ENCODE measurements at places on chromosomes 7 and 10.
A peak's percentile ranks its signal among the peaks of the same experiment; 100 is the strongest.

DNA sequence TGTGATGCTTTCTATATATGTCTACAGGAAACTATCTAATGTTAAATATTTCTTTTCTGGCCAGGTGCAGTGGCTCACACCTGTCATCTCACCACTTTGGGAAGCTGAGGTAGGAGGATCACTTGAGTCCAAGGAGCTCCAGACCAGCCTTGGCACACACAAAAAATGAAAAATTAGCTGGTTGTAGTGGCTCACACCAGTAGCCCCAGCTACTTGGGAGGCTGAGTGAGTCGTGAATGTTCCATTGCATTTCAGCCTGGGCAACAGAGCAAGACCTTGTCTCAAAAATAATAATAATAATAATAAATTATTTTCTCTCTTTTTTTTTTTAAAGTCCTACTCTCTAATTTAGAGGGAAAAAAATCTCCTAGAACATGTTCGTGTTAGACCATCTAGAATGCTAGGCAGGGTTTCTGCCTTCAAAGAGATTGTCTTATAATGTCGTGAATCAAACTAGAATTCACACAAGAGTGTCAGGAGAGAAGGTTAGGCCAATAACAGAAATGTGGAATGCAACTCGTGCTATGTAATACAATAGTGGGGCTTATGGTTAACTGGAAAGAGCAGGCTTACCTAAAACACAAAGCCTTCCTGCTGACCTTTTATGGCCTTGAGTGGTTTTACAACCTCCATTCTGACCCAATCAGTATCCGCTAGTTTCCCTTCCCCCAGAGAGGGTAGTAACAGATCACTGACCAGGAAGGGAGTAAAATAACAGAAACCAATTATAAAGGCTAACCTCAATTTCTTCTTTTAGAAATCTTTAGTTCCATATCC is 46.3 kb downstream of the MYOF start:
- DNase-seq: no peak

DNA sequence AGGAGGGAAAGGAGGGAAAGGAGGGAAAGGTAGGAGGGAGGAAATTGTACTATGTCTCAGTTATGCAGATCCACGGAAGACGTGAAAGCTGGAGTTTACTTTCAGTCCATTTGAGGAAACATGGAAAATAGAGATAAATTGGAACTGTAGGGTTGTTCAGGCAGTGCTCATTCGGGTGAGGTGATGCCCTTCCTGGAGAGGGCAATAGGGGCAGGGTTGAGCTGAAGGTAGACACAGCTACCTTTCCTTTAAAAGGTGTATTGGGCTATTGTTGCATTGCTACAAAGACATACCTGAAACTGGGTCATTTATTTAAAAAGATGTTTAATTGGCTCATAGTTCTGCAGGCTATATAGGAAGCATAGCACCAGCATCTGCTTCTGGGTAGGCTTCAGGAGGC is 116.9 kb upstream of the PLXDC2 start:
- DNase-seq: no peak

DNA sequence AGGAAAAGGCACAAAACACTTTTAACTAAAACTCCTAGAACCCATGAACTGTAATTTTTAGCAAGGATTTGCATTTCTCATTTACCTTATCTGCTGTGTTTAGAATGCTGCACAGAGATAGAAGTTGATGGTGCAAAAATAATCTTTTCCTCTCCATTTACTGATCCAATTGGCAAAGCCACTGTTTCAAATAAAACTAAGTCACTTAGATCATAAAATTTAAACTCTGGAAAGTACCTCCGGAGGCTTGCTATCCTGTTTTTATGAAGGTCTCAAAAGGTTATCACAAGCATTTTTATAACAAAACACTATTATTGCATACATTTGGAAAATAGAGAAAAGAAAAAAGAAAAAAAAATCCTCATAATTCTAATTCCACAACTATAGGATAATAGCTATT is 7.6 kb downstream of the CPA2 start:
- DNase-seq: no peak

GRCh38 chr7:43799605-43800004 is 41.1 kb downstream of the BLVRA start:
- DNase-seq: no peak

DNA sequence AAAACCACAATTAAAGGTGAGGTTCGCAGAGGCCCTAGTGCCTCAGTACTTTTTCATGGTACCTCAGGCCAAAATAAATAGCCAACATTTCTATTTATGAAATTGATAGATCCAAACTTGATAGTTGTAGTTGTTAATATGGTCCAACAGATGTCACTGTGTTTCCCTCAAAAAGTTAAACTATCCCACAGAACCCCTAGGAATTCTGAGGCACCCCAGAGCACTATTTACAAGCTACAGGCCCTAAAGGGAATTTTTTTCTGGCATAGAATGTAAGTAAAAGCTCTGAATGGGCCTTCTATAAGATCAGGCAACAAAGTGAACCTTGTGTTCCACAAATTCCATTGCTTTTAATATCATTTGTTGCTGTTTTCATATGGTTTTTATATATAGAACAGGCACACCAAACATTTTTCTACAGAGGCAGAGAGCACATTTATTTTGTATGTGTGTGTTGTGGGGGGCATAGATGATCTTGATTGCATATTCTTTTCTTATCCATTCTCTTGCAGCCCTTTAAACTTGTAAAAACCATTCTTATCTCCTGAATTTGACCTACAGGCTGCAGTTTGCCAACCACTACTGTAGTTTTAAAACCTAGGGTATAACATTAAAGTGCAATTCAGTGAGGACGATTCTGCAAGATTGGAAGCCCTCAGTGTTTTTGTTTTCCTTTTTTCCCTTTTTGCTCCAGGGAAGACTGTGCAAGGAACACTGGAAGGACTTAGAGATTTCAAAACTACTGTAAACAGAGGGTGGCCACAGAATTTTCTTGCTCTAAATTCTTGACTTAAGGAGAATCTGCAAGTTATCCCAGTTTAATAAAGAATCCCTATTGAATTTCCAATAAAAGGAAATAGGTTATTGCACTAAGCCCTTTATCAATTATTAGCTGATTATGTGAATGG is 3.5 kb upstream of the ARL4A start:
- DNase-seq: no peak

DNA sequence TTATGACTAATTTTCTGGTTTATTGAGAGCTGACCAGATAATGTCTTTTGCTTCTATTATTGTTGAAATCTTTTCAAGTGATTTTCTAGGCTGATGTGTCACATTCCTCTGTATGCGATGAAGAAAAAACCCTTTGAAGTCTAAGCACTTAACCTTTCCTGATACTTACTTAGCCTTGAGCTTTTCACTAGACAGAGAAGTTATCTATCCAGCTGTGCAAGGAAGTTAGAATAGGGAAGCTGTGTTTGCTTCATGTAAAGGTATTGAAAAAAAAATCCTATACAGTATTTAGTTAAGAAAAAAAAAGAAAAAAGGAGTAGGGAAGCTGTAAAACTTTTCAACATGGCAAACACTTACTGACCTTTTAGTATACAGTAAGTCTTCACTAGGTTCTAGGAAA is 117.6 kb upstream of the DNAJB12 start:
- no peak for DNase-seq

DNA sequence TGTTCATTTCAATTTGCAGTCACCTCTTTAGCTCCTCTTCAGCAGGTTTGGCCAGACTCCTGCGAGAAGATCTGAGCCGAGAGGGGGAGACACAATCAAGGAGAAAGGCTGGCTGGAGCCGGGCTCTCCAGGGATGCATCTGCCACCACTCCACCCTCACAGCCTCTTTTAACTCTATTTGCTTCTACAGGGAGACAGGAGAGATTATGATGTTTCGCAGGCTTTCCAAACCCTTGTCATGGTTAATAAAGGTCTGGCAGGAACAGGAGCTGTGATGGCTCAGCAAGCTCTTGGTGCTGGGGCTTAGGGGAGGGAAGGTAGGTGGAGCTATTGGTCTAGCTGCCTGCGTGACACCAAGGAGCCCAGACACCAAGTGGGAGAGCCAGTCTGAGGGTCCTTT is 448.1 kb upstream of the PODXL start:
- no peak for DNase-seq

DNA sequence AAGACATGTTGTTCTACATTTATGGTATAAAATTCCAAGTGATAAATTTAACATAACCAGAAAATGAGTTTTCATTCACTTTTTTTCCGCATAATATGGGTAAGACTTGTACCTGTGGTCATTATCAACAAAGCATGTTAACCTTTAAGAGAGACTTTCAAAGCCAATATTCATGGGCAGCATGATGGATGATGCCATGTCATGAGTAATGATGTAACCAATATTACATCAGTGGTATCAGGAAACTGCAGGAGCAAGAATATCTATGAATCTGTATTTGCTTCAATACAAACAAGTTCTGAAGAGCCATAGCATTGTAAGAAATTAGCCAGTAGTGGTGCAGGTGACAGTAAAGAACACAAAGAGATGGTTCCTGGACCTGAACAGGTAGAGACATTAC is 126.9 kb downstream of the C1GALT1 start:
- DNase-seq: no peak

DNA sequence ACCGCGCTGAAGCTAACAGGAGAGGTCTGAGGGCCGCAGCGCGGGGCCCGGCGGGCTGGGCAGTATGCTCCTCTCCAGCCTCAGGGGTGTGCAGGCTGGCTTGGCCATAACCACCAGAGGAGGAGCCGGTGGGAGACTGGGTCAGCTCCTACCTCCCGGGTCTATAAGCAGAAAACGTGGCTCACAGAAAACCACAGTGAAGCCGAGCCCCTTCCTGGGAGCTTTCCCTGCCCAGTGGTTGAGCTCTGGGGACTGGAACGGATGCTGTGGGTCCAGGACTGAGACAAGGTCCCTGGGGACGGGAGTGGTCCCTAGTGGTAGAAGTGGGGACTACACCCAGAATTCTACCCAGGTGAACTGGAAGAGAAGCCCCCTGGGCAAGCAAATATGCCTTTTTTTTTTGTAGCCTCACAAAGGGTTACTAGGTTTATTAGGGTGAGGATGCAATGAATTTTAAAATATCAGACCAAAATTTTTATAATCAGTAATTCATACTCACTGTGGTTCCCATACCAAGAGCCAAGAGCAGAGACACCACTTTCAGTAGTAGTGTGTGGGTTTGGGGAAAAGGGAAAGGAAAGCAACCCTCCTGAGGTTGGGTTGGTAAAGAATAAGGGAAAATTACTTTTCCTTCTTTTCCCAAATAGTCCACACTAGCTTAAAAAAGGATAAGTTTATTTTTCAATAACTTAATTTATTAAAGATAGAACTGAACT is 67.9 kb upstream of the PRKCQ start:
- peak; percentile 91 for DNase-seq

- DNase-seq: no peak
These were observed 38.0 kb upstream of the LEP start for GRCh38 chr7:128203047-128203491.

Measured in activated CD4-positive, alpha-beta T cell treated with anti-CD3 and anti-CD28 coated beads, Interleukin-2, amount 10 ng/mL, durations not matched to agents 24 days and 14 days (primary cell).